ENCODE measurements at places on chromosomes 1 and 21. TPM values are rescaled to one million over a fixed set of nuclear protein-coding genes. Genes with fewer than 3 reads are reported as not detected.

DNA sequence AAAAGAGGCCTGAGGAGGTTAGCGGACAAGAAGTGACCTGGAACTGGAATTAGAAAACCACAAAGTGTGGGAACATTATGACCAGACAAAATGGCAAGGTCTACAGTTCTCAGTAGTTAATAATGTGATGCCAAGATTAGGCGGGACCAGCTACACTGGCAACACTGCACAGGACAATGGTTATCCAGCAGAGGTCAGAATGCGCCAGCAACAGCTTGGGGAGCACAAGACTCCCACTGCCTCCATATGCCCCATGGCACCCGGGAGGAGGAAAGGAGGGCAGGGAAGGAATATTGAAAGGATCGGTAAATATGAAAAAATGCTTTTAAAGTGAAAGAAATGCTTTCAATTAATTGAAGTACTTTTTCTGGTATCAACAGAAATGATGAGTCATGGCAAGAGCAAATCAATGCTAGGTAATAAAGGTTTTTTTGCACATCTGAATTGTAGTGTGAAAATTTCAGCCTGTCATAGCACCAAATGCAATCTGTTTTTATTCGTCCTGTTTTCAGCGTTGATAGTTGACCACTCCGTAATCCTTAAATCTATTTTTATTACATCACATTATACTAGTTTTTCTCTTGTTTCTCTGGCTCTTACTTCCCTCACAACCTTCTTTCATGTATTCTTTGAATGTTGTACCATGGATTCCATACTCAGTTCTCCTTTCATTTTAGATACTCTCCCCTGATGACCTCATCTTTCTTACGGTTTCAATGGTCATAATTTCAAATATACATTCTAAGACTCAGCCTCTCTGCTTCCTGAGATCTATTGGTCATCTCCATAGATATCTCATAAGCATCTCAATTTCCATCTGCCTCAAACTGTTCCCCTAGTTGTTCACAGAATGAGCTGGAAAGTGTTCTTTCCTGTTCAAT, 30.7 kb downstream of the VCAM1 start:
- no peak for DNase-seq

GRCh38 chr1:68889471-68889870, 392.6 kb upstream of the DEPDC1 start:
- DNase-seq = no peak

DNA sequence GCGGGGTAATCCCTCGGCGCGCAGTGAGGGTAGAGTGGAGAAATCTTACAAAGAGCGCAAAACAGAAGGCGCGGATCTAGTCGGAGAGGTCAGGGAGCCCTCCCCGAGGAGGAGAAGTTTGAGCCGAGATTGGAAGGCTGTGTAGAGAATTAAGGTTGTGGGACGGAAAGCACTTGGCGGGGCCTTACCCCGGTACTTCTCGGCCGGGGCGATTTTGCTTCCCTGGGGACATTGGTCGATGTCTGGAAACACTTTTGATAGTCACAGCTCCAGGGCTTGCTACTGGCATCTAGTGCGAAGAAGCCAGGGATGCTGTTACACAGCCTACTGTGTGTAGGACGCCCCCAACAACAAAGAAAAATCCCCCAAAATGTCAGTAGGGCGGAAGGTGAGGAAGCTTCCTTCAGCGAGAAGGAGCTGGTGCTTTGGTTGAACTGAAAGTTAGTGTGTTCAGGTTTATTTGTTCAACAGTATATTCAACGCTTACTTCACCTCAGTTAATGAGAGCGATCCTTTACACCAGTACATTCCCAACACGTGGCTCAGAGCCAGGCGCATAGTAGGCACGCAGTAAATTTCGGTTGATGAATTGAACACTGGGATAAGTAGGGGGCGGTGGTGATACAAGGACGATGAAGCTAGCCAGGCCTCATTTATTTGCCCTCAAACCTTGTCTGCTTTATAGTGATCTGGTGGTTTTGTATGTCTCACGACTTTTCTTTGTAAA, 807 bp downstream of the CEP85 start:
- peak; percentile 48 for DNase-seq

- DNase-seq = no peak
Observed at GRCh38 chr1:36482724-36483388, at the start of gene CSF3R. TSS of gene CSF3R (minus strand) at chr1:36482913. CDS start at chr1:36479496, 3,417 bp downstream.

DNA sequence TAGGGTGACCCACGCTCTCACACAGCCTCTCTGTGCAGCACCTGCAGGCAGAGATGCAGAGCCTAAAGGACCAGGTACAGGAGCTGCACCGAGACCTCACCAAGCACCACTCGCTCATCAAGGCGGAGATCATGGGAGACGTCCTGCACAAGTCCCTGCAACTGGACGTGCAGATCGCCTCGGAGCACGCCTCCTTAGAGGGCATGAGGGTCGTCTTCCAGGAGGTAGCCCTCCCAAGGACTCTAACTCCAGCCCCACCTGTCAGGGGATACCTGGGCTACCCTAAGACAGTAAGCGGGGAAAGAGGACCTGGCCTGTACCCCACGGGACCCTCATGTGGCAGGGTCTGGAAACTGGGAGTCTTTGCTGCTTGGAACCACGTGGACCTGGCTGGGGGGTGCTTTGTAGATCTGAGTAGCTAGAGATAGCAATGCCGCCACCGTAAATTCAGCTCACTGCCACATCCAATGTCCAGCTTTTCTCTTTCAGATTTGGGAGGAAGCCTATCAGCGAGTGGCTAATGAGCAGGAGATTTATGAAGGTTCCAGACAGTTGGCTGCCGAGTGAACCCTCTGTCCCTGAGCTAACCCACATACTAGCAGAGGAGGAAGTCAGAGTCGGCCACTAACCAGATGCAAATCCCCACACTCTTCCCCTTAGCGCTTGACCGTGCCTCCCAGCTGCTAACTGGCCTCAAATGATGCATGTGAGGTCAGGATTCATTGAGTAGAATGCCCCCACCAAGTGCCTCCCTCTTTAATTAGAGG, 6.5 kb downstream of the RNF207 start:
- DNase-seq = no peak

GRCh38 chr1:239389703-239390102, 3.3 kb downstream of the CHRM3 start:
- peak; percentile 72 for DNase-seq

- no peak for DNase-seq
Observed at GRCh38 chr1:233940908-233941307, 36.4 kb downstream of the SLC35F3 start.

DNA sequence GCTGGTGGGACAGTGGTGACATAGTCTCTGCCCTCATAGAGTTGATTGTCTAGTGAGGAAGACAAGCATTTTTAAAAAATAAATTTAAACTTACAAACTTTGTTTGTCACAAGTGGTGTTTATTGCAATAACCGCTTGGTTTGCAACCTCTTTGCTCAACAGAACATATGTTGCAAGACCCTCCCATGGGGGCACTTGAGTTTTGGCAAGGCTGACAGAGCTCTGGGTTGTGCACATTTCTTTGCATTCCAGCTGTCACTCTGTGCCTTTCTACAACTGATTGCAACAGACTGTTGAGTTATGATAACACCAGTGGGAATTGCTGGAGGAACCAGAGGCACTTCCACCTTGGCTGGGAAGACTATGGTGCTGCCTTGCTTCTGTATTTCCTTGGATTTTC, 58.4 kb downstream of the LAMC2 start:
- DNase-seq = no peak

DNA sequence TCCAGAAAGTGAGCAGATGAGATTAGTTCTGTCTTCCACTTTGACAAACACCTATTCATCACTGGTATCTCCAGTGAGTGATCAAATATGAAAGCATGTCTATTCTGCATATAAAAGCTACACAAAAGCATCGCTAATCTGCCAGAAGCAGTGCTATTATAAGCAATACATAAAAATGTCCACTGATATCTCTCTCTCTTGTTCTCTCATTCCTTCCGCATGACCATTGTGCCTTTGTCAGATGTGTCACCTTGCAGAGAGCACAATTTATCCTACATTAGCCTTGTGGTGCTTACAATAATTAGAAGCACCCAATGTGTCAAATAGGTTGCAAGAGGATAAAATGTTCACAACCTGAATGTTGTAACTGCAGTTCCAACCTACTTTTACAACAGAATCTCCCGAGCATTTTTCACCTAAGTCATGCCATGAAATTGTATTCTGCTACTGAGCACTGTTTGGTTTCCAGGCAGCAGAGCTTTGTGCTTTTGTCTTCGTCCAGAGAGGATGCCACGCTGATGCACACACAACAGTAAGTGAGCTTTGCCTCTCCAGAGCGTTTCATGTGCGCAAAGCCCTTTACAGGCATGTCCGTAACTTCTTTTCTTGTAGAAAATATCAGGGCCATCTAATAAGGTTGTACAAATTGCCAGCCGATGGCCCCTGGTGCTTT, 198.7 kb upstream of the PLD5 start:
- DNase-seq = no peak

- DNase-seq = no peak
Observed at GRCh38 chr21:42122808-42123207, 51.7 kb downstream of the UMODL1 start.

- no peak for DNase-seq
Observed at GRCh38 chr1:9451081-9451480, 88.2 kb upstream of the SLC25A33 start.

GRCh38 chr1:9129266-9130041, 552 bp upstream of the GPR157 start:
- DNase-seq = peak; percentile 81

DNA sequence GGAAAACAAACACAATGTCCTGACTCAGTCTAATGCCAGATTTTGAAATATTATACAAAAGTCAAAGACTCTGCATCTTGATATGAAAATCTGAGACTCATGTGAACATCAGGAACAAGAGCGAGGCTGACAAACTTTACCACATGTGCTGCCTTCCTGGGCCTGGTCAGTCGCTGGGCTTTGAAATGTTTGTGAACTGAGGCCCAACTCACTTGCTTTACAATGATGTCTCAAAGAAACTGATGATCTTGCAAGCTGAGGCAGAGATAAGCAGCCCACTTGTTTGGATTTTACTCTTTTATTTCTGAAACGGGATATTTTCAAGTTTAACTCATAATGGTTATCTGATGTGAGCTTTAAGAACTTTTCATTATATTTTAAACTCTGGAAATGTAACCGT, 2.1 kb downstream of the BCAR3 start:
- DNase-seq = peak; percentile 43

- no peak for DNase-seq
Observed at GRCh38 chr1:229536982-229537381, 21.5 kb downstream of the ABCB10 start.

- DNase-seq = peak; percentile 55
Observed at GRCh38 chr1:169484101-169484500, 1.6 kb downstream of the SLC19A2 start.

DNA sequence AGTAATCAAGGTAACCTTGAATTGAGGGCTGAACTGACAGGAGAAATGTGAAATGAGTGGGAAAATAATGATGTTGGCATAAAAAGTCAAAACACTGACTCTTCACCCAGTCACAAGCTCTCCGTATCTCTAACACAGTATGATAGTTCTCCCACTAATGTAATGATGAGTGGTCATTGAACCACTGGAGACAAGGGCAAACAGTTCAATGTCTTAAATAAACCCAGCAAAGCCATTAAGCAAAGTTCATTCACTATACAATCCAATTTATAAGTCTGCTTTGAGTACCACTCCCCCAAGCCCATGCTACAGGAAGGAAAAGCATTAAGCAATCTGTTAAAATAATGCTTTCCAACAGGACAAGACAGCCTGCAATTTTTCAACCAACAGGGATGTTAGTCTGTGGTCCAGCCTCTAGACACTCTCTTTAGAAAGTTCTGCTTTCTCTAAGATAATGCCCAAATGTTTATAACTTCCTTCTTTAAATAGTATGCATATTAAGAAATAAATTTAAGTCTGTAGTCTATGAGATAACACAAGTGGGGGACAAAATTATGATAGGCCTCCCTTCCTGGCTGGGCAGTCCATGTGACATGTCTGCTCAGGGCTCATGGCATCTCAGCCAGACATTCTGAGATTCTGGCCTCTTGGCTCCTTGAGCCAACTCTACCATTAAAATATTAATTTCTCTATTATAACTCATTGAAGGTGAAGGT, 25.5 kb upstream of the DDAH1 start:
- no peak for DNase-seq

DNA sequence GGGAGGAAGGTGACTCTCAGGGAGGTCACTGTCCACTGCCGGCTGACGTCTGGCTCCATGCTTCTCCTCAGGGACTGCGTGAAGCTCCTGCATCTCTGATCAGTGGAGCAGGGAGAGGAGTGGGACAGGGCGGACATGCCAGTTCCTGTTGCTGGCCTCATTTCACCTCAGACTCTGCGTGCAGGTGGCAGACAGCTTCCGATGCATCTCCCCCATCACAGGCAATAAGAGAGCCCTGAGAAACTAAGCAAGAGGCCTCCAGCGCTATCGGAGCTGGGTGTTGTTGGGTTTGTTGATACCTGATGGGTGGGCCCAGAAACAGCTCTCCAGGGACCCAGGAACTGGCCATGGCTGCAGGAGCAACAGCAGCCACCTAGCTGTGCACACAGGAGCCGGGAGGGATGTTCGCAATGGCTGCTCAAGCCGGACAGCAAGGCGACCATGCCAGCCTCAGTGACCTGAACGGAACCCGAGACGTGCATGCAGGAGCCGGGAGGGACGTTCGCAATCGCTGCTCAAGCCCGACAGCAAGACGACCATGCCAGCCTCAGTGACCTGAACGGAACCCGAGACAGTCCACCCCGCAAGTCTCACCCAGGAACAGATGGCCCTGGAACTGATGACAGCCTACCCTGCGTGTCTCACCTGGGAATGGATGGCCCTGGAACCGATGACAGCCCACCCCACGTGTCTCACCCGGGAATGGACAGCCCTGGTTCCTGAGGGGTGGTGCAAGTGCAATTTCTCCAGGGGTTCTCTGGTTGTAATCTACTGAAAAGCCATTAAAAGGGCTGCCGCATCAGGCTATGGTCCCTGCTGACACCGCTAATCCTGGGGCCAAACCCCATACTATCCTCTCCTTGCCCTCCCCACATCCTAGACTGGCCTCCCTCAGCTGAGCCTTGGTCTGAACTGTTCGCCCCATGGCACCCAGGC, 14.2 kb upstream of the PCBP3 start:
- no peak for DNase-seq

DNA sequence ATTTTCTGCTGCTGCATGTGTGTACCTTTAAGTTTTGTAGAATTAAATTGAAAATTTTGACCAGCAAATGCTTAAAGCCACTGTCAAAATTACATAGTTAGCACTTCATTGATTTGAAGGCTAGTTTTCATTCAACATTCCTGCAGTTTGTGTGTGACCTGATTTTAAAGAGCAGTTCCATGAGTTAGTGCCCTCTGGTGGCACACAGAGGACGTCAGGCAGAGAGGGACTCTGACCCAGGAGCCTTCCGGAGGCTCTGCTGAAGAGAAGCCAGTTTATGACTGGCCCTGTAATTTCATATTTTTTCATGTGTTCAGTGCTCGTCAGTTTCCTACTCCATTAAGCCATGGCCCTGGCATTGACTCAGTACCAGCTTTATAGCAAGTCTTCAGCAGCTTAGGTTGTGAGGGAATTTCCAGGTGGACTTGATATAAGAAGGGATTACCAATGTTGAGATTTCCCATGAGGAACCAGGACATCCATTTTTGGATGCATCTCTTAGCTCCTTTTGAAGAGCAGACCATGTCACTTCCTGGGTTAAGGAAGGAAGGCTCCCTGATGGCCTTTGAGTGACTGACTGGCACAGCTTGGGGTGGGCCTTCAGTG, 104.7 kb downstream of the CAMTA1 start:
- peak; percentile 69 for DNase-seq

Gene PFDN2
- total RNA-seq = 197 TPM

Gene AADACL3
- total RNA-seq = not detected

Gene PTGS2
- 7.9 TPM for total RNA-seq

Gene DMAP1
- 59.0 TPM for total RNA-seq
